ENCODE measurements at places on chromosomes 11 and 22.

DNA sequence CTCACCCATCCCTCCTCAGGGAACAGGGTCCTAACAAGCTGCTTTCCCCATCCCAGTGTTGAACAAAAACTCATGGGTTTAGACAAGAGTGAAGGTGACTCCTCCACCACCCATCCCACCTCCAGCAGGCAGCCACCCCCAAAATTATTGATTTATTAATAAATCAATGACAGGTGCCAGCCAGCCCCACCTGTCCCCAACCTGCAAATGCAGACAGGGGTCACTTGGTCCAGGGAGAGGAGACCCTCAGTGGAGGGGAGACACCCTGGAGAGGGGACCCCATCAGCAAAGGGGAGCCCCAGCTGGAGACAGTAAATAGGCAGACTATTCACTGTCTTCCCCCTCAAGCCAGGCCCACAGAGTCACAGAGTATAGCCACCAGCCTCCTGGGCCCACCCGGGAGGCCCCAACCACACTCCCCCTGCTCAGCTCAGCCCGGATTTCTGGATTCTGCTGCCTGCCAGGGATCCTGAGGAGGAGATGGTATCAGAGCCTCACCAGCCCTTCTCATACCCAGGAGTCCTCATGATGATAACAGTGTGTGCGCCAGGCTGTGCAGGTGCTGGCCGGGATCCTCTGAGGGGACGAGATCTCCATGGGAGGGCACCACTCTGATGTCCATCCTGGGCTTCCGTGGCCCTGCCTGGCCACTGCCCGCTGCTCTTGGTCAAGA lies 8.8 kb upstream of the CD81 start:
- DNase-seq = no peak

- no peak for DNase-seq
Measured at GRCh38 chr11:65096926-65097325, 912 bp downstream of the VPS51 start.

GRCh38 chr11:109885006-109885405 lies 208.2 kb upstream of the ZC3H12C start:
- no peak for DNase-seq

- no peak for DNase-seq
Measured at GRCh38 chr11:34558211-34558610, 44.6 kb upstream of the ELF5 start.
